Retina (tissue), 1 donor: ENCODE measurements at places on chromosomes 11 and 22.

- DNase-seq, result no peak
Observed at GRCh38 chr22:46959369-46959768, 196.9 kb downstream of the TBC1D22A start.

DNA sequence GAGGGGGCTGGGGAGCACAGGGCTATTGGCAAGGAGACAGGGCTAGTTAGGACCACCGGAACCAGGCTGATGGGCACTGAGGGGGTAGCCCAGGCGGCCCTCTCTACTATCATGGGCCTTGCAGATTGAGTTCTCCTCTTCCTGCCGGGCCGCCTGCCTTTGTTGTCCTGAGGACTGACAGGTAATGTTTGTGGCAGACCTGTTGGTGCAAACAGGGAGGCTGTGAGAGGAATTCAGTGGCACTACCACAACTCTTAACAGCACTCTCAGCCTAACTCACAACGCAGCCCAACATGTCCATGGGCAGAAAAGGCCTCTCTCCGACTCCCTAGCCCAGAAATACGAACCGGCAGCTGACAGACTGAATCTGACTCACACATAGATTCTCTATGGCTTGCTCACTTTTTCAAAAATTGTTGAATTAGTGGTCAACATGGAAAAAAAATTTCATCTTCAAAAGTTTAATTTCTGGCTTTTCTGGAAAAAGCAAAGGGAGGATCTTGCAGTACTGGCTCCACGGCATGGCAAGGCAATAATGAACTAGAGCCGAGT is 11.4 kb downstream of the KCNJ5 start:
- no peak for DNase-seq

DNA sequence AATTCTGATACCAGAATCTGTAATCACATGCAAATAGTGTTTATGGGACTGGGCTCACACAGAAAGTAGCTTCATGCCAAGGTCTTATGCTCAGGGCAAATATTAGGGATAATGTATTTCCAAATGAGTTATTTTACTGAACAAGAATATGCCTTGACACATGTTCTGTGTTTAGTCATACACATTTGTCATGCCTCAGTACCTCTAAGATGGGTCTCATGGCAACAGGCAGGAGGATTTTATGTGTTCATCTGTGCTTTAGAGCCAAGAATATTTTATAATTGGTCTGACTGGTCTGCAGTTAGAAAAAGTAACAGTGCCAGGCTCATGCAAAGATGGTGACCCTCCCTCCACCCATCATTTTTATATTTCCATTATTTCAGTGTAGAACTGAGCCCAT is 49.1 kb downstream of the JAM3 start:
- peak; percentile 69 for DNase-seq

DNA sequence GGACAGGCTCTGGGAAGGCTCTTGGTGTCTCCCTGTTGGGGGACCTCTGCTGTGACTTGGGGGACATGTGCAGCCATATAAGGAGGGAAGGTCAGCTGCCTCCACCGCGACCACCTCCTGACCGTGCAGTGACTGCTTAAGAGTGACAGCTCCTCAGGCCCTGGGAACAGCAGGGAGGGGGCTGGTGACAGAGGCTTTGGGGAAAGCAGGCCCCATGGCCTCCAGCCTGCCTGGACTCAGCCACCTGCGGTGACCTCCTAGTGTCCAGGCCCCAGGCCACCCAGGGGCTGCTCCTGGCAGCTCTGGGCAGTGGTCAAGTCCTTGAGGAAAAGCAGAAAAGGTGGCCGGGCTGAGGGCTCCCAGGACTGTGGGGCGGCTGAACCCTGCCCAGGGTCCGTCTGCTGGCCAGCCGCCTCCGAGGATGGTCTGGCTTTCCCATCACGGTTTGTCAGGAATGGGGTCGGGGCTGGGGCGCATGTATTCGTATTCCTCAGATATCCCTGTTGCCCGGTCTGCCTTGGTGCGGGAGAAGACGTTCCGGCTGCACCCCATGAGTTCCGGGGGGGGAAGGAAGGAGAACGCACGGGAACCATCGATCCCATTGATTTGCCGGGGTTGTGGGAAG is 96.8 kb downstream of the WNT7B start:
- peak; percentile 73 for DNase-seq

GRCh38 chr11:61828629-61829407 is 718 bp downstream of the FADS2 start:
- DNase-seq, result peak; percentile 85

GRCh38 chr22:40452730-40453487 is 82.5 kb downstream of the SGSM3 start:
- DNase-seq, result no peak

DNA sequence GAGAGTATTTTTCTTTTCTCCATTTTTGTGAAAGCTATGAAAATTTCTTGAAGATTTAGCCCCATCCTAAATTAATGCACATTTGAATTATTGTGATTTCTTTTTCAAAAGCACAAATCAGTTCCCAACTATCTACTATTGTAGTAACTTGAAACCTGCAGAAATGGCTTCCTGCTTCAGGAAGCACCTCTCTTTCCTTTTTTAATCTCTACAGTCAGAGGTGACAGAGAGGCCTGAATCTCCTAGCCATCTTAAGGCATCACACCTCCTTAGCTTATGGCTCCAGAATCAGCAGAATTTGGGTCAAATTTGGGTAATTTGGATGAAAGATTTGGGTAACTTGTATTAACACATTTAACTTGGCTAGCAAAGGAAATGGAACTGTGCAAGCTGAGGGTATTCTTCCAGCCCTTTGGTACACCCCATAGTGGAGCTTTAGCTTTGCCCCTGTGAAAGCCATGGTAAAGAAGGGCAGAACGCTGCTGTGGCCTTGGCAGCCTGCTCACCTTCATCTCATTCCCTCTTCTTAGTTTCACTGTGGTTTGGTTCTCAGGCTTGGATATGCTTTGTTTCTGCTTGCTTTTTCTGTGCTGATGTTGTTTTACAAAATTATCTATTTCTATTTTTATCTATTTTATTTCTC is 16.2 kb downstream of the TBCEL start:
- no peak for DNase-seq

GRCh38 chr22:26922806-26923205 is 265.4 kb downstream of the MIAT start:
- DNase-seq, result no peak

GRCh38 chr22:25702040-25702439 is 39.9 kb upstream of the MYO18B start:
- no peak for DNase-seq

GRCh38 chr11:70654016-70654415 is 255.7 kb downstream of the CTTN start:
- no peak for DNase-seq

DNA sequence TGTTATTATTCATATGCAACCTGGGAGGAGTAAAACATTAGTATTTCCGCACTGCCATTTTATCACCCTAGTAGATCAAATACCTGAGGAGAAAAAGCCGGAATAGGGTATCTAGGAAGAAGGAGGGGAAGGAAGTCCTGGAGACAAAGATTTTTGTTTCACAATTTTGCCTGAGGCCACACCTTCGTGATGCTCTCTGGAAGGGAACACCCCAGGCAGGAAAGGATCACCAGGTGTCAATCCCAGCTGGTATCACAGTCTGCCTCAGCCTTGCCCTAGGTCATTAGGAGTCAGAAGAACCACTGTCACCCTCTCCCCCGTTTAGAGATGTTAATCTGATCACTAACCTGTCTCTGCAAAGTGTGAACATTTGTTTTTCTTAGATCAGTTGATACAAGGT is 35.4 kb upstream of the IGSF9B start:
- no peak for DNase-seq

DNA sequence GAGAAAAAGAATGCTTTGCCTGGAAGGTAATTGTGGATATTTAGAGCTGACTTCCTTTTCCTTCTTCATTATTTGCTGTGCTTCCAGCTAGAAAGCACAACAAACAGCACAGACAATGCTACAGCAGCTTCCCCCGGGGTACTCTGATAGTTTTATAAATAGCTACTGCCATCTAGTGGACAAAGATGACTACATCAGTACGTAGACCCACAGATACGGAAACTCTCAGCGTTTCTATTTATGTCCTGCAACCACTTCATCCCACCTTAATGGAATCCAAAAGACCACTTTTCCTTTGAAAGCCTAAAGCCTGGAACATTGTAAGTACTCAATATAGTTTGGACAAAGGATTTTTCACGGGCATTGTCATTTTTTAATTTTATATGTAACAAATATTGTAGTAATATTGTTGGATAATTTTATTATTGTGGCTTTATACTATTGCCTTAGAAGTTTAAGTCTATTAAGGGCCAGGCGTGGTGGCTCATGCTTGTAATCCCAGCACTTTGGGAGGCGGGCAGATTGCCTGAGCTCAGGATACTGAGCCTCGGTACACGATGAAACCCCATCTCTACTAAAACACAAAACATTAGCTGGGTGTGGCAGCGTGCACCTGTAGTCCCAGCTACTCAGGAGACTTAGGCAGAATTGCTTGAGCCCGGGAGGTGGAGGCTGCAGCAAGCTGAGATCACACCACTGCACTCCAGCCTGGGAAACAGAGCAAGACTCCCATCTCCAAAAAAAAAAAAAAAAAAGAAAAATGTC is 7.5 kb downstream of the HSPA8 start:
- peak; percentile 61 for DNase-seq

GRCh38 chr22:48389916-48390315 is 1437.8 kb downstream of the BRD1 start:
- DNase-seq, result no peak

- DNase-seq, result no peak
Observed at GRCh38 chr11:16184588-16184987, 171.8 kb downstream of the SOX6 start.

DNA sequence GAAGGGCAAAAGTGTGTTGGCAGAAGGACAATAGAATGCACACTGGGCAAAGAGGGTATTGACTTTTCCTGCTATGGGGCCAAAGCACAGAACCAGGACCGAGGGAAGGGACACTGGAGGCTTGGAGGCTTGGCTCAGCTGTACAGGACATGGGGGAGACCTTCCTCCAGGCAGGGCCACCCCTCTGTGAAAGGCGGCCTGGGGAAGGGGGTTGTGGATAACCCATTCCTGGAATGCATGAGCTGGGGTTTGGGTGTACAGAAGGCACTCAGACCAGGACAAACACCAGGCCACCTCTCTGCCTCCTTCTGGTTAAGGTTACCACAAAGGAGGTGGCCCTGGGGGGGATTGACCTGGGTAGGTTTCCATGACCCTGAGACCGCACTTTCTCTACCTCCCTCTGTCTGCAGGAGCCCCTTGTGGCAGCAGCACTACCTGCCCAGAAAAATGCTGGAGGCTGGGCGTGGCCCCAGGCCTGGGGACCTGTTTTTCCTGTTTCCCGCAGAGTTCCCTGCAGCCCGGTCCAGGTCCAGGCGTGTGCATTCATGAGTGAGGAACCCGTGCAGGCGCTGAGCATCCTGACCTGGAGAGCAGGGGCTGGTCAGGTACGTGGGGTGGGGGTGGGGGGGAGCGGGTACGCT is 9.6 kb downstream of the P2RY2 start:
- DNase-seq, result no peak

- no peak for DNase-seq
Observed at GRCh38 chr22:25623310-25623734, 58.8 kb downstream of the GRK3 start.

DNA sequence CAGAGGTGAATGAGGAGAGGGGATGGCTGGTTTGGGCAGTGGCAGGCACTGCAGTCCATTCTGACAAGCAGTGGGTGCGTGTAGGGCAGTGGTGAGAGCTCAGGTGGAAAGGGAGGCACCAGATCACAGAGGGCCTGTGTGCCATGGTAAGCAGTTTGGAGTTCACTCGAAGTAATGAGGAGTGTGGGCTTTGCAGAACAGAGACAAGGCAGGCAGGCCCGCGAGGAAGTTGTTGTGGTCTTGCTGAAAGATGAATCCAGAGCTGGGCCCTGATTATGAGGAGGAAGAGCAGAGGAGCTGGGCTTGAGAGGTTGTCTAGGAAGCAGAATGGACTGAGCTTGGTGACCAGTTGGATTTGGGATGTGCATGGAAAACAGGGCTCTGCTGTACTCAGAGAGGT is 1.6 kb upstream of the DNAJB13 start:
- no peak for DNase-seq

DNA sequence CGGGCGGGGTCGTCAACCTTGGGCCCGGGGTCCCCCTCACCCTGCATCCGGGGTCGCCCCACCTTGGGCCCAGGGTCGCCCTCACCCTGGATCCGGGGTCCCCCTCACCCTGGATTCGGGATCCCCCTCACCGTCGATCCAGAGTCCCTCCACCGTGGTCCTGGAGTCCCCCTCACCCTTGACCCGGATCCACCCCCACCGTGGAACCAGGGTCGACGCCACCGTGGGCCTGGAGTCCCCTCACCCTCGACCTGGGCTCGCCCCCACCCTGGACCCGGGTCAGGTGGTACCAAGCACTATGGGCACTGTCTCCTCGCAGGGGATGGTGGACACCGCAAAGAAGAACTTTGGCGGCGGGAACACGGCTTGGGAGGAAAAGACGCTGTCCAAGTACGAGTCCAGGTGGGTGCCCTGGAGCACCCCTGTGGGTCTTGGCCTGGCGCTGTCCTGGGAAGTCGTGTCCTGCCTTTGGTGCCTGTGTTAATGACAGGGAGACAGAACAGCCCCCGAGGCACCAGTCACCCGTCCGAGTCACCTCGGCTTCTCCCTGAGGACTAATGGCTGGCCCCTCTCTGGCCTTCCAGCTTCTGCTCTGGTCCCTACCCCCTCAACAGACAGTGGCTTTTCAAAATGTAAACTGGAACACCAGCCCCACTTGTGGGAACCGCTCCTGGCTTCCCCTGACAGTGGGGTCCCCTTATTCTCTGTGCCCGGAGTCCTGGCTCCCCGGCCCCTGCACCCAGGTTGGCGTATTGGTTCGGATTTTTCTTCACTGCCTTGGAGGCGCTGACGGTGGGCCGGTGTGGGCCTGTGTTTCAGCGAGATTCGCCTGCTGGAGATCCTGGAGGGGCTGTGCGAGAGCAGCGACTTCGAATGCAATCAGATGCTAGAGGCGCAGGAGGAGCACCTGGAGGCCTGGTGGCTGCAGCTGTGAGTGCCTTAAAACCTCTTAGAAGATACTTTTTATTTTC is 762 bp downstream of the CRELD2 start:
- no peak for DNase-seq

DNA sequence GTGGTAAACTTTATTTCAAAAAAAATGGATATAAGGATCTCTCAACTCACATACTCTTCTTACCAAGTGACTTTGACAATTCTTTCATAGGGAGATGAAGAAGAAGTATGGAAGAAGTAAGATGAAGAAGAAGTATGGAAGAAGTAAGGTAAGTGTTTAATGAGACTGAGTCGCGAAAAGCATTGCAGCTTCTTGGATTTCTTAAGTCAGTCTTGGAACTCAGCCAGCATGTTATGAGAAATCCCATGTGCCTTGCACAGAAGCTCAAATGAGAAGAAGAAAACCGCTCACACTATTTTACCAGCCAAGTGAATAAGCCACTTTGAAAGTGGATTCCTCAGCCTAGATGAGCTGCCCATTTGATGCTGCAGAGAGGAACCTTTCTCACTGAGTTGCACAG is 332.0 kb upstream of the CCDC179 start:
- no peak for DNase-seq

DNA sequence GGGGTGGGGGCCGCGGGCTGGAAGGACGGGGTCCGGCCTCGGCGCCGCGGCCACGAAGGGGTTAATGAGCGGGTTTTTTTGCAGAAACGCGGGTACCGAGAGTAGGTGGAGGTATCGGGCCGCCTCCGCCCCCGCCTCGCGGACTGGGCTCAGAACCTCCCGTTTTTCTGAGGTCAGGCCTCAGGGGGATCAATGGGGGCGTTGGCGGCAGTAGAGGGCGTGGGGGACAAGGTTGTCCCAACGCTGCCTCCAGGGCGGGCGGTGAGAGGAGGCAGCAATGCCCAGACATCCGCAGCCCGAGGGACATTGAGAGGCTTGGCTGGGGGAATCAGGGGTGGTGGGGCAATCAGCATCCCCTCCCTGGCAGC is 34.8 kb upstream of the PRODH start:
- DNase-seq, result no peak

- no peak for DNase-seq
Observed at GRCh38 chr11:116240710-116241109, 532.1 kb downstream of the BUD13 start.

GRCh38 chr11:31870609-31871309 is 59.6 kb upstream of the PAX6 start:
- DNase-seq, result peak; percentile 91
